ENCODE measurements at places on chromosomes 3 and 15. TPM values are rescaled to one million over a fixed set of nuclear protein-coding genes. Genes with fewer than 3 reads are reported as not detected.

Gene SNX22
- 0.18 TPM for total RNA-seq

Gene RAB6B
- total RNA-seq = 0.37 TPM

Gene GP5
- 0.14 TPM for total RNA-seq

Gene ACTC1
- not detected for total RNA-seq

Gene MESP1
- 0.28 TPM for total RNA-seq

Gene GOLGA8O
- 0.85 TPM for total RNA-seq

Gene CYP8B1
- not detected for total RNA-seq

Gene NT5DC2
- total RNA-seq = 30.9 TPM

Gene TMEM158
- total RNA-seq = 35.7 TPM

Gene HYAL1
- 1.6 TPM for total RNA-seq

Gene IQCH
- total RNA-seq = 3.3 TPM

Gene GOLGA6L9
- total RNA-seq = 1.4 TPM

Gene CTXN2
- not detected for total RNA-seq

Gene RTP1
- not detected for total RNA-seq

Gene SAMD7
- total RNA-seq = not detected

Gene STRA6
- 8.5 TPM for total RNA-seq

Gene CFAP100
- not detected for total RNA-seq

Gene SLC15A2
- 0.14 TPM for total RNA-seq

Gene SIDT1
- total RNA-seq = under 0.01 TPM

Gene ADAMTS7
- total RNA-seq = 3.8 TPM

Gene CYP1A2
- total RNA-seq = not detected

Gene PPP1R14D
- total RNA-seq = not detected

Gene PLS1
- total RNA-seq = 0.14 TPM

Gene CAPN3
- 1.7 TPM for total RNA-seq

Gene NOX5
- 0.09 TPM for total RNA-seq

Gene ECT2
- total RNA-seq = 14.9 TPM

Gene ITIH3
- total RNA-seq = 0.09 TPM

Gene TMEM212
- total RNA-seq = not detected

Gene GRK7
- total RNA-seq = not detected

Gene IQCF5
- total RNA-seq = not detected

Gene SCN10A
- under 0.01 TPM for total RNA-seq

Gene DNAJB8
- total RNA-seq = not detected

Gene ZPLD1
- total RNA-seq = 0.28 TPM

Gene GABRG3
- total RNA-seq = not detected

Gene COL6A5
- total RNA-seq = not detected

Gene CAMP
- not detected for total RNA-seq

Gene PARP15
- 0.14 TPM for total RNA-seq

Gene RAB11A
- 106 TPM for total RNA-seq

Gene ZCWPW2
- 0.74 TPM for total RNA-seq

Gene CLDN1
- total RNA-seq = 0.18 TPM

Gene CHRNB4
- not detected for total RNA-seq

Gene HDDC3
- 10.0 TPM for total RNA-seq

Gene RTP3
- not detected for total RNA-seq

Gene DNAH12
- under 0.01 TPM for total RNA-seq

Gene GOLGA8S
- total RNA-seq = under 0.01 TPM

Gene PGBD4
- total RNA-seq = 1.8 TPM

Gene ECE2
- not detected for total RNA-seq

Gene PLCB2
- under 0.01 TPM for total RNA-seq

Gene RHCG
- 0.14 TPM for total RNA-seq

Gene C3orf20
- 0.09 TPM for total RNA-seq

Gene ALDH1L1
- total RNA-seq = under 0.01 TPM

Gene TICRR
- 0.28 TPM for total RNA-seq

Gene TAGLN3
- 0.74 TPM for total RNA-seq

Gene NANOGP8
- total RNA-seq = not detected

Gene EOGT
- 36.6 TPM for total RNA-seq

Gene DCLK3
- total RNA-seq = under 0.01 TPM

Measured in smooth muscle cell of bladder (primary cell).